Activated T-cell treated with anti-CD3 and anti-CD28 coated beads, Interleukin-2, amount 50 U/mL, for 72 hours (primary cell): ENCODE measurements at places on chromosomes 11 and 22. TPM values are rescaled to one million over a fixed set of nuclear protein-coding genes. Genes with fewer than 3 reads are reported as not detected.

DNA sequence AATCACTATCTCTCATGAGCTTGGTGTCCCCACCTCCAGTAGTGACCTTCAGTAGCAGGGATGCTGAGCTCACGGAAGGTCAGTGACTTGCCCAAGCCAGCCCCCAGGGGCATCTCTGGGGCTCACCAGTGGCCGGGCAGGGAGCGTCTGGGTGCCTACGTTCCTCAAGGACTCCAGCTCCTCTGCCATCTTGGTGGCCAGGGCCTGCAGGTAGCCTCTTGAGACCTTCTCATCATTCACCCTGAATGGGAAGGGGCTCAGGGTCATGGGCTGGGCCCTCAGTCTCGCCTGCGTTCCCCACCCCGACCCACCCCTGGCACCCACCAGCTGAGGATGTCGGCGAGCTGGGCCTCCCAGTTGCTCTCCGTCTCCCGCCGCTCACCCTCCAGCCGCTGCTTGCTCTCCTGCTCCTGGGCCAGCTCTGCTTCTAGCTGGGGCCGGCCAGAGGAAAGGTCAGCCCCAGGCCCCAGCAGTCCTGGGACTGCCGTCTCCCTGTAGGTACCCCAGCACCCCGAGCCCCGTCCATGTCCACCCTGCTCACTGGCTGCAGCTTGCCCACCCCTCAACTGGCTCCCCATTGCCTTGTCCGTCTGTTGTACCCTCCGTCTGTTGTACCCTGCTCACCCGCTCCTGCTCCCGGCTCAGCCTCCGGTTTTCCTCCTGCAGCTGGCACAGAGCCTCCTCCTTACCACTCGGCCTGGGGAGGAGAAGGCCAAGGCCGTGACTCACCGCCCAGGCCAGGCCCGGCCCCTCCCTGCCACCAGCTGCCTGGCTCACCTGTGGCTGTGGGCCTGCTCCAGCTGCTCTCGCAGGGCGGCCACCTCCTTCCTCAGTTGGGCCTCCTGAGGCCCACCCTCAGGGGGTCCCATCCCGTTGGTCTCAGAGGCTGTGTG is 9.5 kb downstream of the CDC42BPG start:
- DNase-seq, result no peak

GRCh38 chr11:122354025-122354697 is 238.1 kb upstream of the BLID start:
- DNase-seq, result no peak

- DNase-seq, result no peak
Measured at GRCh38 chr22:44449061-44449682, 48.9 kb downstream of the RTL6 start.

GRCh38 chr11:119111361-119111925 is 4.3 kb downstream of the C2CD2L start:
- DNase-seq, result no peak

GRCh38 chr11:77202941-77203900 is 75.2 kb downstream of the MYO7A start:
- no peak for DNase-seq

DNA sequence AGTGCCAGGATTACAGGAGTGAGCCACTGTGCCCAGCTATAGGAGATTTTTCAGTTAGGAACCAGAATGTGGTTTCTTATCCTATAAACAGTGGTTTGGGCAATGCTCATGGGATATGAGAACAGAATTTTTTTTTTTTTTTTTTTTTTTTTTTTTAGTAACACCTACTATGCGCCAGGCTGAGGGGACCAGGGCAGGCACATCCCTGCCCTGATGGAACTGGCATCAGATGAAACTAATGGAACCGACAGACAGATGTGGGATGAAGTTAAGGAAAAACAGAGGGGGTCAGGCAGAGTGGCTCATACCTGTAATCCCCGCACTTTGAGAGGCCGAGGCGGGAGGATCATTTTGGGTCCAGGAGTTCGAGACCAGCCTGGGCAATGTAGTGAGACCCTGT is 4.9 kb downstream of the SEC14L4 start:
- DNase-seq, result no peak

- no peak for DNase-seq
Measured at GRCh38 chr11:15780382-15780781, 576.0 kb downstream of the SOX6 start.

DNA sequence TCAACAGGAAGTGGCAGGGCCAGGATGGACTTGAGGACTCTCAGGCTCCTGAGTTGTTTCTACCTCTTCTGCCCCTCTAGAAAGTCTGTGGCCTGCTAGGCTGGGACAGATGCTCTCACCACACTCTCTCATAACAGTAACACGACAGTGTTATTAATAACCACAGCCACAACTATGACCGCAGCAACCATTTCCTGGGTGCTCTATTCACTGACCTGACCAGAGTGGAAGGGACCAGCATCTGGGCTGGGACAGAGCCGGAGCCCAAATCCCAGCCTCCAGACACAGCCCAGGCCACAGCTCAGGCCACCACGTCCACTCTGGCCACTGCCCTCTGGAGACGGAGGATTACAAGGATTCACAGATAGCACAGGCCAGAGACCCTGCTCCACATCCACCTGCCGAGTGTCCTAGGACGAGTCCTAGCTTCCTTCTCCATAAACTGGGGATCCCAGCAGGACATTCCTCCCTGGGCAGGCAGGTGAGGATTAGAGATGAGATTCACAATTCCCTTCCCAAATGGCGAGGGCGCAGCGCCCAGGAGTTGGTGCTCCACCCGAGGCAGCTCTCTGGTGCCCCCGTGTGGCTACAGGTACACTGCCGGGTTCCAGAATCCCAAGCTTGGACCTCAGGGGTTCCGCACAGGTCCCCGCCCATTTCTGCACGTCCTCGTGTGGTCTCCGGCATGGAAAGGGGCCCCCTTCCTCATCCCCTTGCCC is 7.1 kb downstream of the PNPLA5 start:
- DNase-seq, result peak; percentile 56

DNA sequence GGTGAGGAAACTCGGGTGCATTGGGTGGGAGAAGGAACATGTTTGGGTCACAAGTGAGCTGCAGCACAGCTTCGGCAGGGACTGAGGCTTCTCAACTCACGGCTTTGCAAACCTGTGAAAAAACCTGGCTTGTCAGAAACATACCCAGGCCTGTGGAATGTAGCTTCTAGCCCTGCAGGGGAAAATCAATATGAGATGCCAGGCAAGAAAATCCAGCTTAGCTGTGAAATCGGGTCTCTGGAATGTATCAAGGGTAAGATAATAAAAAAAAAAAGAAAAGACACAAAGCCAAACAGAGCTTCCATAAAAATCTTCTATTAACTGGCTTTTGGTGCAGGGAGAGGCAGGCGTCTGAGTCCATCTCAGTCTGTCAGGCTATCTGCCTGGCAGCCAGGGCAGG is 28.5 kb downstream of the UQCR10 start:
- no peak for DNase-seq

- no peak for DNase-seq
Measured at GRCh38 chr11:34843271-34843670, 72.9 kb downstream of the APIP start.

- DNase-seq, result no peak
Measured at GRCh38 chr22:24329453-24329852, 58.8 kb downstream of the SPECC1L start.

- DNase-seq, result peak; percentile 23
Measured at GRCh38 chr22:19523240-19524169, 705 bp downstream of the CLDN5 start.

- no peak for DNase-seq
Measured at GRCh38 chr22:23393721-23394320, 186.3 kb downstream of the IGLL1 start.

- DNase-seq, result no peak
Measured at GRCh38 chr11:8229299-8230177, 34.1 kb downstream of the LMO1 start.

GRCh38 chr22:25828422-25828821 is 86.4 kb downstream of the MYO18B start:
- no peak for DNase-seq

GRCh38 chr22:31728857-31729256 is 21.1 kb downstream of the PRR14L start:
- no peak for DNase-seq

GRCh38 chr11:27977031-27977430 is 130.9 kb downstream of the KIF18A start:
- DNase-seq, result no peak

GRCh38 chr11:68315171-68315920 is 3.0 kb downstream of the LRP5 start:
- DNase-seq, result no peak

- DNase-seq, result no peak
Measured at GRCh38 chr22:22043296-22044078, 60.9 kb upstream of the TOP3B start.

DNA sequence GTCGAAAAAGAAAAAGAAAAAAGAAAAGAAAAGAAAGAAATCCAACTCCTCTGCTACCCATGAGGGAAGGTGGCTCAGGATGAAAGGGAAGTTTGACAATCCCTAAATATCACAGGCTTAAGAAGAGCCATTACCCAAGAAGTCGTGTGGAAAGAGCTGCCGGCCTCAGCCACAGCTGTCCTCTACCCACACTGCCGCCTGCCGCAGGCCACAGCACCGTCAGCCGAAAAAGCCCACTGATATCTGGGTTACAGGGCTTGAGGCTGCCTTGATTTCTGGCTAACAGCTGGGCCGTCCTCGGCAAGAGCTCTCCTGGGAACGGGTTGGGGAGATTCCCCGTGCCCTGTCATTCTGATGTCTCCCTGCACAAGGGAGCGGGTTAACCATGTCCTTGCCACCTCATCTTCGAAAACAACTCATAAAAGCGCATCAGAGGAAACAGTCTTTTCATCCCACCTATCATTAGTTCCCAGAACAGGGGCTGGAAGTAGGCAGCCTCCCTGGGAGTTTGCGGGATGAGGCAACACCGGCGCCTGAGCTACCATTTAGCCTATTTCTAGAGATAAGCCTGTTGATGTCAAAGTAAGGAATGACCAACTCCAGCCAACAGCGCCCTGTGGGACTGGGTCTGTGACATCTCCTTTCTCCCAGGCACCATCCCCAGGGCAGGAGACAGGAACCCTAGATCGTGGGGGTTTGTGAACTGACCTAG is 21.8 kb upstream of the SNX32 start:
- DNase-seq, result no peak

- DNase-seq, result no peak
Measured at GRCh38 chr22:20554824-20555223, 47.4 kb downstream of the MED15 start.

DNA sequence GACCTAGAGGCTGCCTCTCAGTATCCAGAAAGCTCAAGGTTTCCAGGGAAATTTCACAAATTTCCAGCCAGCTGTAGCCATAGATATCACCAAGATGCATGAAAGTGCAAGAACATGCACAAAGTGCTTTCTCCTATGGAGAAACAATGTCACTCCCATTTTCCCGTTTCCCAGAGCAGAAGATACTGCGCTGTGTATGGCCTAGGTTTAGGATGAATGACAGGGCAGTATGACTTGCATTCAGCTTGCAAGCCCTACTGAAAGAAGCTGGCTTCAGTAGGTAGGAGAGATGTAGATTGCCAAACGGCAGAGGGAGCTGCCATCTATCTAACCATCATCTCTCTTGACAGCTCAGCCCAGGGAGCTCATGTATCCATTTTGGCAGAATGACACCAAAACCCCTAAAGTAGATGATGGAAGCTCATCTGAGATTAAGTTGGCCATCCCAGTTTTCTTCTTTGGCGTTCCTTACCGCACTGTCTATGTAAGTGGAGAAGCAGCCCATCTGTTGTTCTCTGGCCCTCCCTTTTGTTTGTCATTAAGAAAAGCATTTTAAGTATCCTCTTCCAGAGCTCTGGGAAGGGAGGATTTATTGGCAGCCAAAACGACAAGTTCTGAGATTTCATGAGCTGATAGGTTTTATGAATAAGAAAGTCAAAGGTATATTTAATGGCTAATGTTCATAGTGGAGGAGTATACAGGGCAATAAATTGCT is 4.6 kb downstream of the TECTA start:
- DNase-seq, result no peak

GRCh38 chr11:44916801-44917385 is 33.8 kb downstream of the TP53I11 start:
- DNase-seq, result no peak

DNA sequence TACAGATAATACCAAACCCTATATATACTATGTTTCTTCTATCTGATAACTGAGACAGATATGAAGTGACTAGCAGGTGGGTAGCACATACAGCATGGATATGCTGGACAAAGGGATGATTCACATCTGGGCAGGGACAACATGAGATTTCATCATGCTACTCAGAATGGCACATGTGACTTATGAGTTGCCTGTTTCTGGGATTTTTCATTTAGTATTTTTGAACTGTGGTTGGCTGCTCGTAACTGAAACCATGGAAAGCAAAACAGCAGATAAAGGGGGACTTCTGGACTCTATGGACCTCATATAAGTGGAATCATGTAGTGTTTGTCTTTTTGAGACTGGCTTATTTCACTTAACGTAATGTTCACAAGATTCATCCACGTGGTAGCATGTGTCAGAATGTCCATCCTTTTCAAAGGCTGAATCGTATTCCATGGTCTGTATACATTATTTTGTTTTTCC is 883.0 kb downstream of the TBC1D22A start:
- no peak for DNase-seq

DNA sequence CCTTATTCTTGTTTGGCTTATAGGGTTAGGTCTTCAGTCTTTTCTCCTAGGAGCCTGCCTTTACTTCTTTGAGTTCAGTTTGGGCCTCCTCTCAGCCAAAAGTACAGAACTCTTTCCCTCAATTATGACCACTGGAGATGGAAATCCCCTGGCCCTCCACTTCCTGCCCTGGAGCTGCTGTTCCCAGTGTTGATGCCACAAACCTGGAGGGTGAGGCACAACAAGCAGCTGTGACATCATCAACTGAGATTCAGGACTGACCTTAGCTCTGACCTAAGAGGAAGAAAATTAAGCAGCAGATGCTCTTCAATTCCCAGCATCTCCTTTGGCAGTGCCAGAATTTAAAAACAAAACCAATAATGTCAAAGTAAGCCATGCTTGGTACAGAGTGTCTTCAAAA is 3.0 kb downstream of the ABTB2 start:
- no peak for DNase-seq

DNA sequence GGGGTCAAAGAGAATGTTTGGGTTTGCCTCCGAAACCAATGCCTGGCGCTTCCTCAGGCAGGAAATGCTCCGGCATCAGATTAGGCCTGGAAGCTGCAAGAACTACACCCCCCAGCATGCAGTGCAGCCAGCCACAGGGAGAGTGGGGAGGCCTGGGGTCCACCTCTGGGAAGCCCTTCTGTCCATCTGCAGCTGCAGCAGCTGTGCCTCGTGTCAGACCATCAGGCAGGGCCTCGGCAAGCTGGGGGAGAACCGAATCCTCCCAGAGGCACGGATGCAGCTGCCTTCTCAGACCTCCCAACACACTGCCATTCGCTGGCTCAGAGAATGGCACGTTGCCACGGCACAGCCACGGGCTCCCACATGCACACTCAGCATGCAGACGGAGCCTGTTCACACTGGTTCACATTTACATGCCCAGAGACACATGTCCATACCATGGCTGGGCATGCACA is 57.4 kb downstream of the NECTIN1 start:
- no peak for DNase-seq

Gene HBE1
- not detected for total RNA-seq

Gene KCNQ1
- total RNA-seq, result 11.4 TPM

Gene RAB3IL1
- 0.34 TPM for total RNA-seq

Gene OR8D4
- not detected for total RNA-seq

Gene DNAJC4
- 54.1 TPM for total RNA-seq

Gene XNDC1N
- 30.1 TPM for total RNA-seq

Gene MICAL2
- total RNA-seq, result 322 TPM

Gene INS
- not detected for total RNA-seq

Gene FZD4
- 0.31 TPM for total RNA-seq

Gene IL17REL
- 1.1 TPM for total RNA-seq

Gene NECTIN1
- 1.5 TPM for total RNA-seq

Gene ANKRD49
- 28.1 TPM for total RNA-seq

Gene MRPL48
- 45.1 TPM for total RNA-seq
